Cortex of kidney (tissue), 1 donor: ENCODE measurements at places on chromosomes 11 and 22.

- no peak for DNase-seq
Measured at GRCh38 chr11:67627812-67628624, 1.7 kb downstream of the NUDT8 start.

GRCh38 chr22:17724241-17724640 is 50.0 kb downstream of the BID start:
- DNase-seq = no peak

GRCh38 chr11:132126973-132127899 is 756.8 kb downstream of the NTM start:
- no peak for DNase-seq

- DNase-seq = no peak
Measured at GRCh38 chr11:133048270-133048669, 484.0 kb downstream of the OPCML start.

GRCh38 chr22:38415561-38416321 is 39.3 kb downstream of the KCNJ4 start:
- DNase-seq = no peak

DNA sequence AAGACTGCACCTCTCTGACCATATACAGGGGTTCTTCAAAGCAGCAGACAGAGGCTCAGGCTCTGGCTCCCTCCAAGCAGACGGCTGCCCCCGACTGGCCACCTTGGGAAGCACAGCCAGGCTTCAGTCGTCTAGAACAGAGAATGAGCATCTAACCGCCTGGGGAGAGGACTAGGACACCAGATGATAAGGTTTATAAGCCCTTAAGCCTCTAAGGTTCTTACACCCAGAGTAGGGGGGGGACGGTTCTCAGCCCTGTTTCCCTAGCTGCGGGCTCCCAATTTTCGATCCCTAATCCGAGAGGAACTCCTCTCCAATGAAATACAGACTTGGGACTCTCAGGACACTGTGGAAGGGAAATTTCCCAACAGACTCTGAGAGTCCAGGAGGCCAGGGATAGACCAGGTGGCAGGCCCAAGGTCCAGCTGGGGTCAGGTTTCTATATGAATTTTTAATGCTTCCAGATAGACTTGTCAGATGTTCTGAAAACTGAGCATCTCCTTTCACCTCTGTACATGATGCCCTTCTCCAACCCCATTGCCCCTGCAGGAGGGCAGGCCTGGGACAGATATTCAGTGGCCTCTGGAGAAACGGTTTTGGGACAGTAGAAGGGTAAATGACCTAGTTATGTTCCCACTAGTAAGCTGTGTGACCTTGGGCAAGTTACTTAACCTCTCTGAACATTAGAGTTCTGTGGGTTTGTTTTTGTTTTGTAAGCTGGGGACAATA is 20.2 kb downstream of the RTN4RL2 start:
- DNase-seq = no peak

DNA sequence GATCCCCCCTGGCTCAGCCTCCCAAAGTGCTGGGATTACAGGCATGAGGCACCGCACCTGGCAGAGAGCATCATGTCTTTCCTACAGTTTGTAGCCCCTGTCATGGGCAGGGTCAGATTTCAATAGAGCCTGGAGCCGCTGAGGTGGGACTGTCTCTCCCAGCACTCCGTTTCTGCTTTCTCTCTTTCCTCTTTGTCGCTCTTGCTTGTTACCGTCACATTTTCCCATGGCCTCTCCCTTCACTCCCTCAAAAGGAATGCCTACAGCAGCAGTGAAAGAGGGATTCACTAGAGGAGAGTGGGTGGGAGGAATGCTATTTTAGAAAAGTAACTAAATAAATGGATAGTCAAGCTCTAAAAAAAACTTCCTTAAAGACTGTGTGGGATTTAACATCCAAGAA is 136.7 kb upstream of the TTC12 start:
- no peak for DNase-seq

- no peak for DNase-seq
Measured at GRCh38 chr11:122126024-122126688, 10.1 kb upstream of the BLID start.

DNA sequence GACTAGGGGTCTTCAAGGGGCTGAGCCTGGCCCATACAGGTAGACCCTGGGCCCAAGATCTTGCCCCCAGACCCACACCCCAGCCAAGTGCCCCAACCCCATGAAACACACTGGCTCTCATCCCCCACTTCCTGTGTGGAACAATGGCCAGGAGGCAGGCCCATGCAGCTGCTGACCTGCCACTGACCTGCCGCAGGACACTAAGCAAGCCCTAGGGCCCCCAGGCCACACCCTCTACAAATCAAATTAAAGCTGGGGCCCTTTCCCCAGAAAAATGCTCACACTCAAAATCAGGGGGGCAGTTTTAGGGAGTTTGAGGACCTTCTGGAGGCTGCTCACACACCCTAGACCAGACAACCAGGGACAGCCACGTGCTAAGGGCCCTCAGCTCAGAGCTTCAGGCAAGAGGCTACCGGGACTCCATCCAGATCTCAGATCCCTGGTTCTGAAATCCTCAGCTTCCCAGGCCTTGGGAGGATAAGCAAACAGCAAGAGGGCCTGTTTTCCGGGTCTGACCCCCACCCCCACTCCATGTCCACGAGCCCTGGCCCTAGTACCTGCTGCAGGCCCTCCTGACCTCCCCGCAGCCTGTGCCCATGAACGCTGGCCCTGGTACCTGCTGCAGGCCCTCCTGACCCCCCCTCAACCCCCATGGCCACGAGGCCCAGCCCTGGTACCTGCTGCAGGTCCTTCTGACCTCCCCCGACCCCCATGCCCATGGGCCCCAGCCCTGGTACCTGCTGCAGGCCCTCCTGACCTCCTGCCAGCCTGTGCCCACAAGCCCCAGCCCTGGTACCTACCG is 10.0 kb downstream of the CARD10 start:
- no peak for DNase-seq

DNA sequence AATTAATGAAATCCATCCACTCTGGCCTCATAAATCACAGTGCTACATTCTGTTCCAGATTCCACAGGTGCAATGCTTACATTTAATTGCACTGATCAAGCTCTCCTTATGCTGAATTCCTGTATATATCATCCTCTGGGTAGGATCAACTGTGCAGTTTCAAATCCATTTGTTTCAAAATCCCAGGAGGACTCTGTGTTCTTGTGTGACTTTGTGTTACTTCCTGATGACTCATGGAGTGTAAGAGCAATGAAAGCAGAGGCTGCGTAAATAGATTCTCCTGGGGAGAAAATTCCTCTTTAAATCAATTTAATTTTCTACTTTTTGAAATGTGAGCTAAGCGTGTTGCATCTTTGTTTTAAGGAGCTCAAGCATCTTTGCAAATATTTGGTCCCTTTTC is 752.7 kb downstream of the METTL15 start:
- no peak for DNase-seq

DNA sequence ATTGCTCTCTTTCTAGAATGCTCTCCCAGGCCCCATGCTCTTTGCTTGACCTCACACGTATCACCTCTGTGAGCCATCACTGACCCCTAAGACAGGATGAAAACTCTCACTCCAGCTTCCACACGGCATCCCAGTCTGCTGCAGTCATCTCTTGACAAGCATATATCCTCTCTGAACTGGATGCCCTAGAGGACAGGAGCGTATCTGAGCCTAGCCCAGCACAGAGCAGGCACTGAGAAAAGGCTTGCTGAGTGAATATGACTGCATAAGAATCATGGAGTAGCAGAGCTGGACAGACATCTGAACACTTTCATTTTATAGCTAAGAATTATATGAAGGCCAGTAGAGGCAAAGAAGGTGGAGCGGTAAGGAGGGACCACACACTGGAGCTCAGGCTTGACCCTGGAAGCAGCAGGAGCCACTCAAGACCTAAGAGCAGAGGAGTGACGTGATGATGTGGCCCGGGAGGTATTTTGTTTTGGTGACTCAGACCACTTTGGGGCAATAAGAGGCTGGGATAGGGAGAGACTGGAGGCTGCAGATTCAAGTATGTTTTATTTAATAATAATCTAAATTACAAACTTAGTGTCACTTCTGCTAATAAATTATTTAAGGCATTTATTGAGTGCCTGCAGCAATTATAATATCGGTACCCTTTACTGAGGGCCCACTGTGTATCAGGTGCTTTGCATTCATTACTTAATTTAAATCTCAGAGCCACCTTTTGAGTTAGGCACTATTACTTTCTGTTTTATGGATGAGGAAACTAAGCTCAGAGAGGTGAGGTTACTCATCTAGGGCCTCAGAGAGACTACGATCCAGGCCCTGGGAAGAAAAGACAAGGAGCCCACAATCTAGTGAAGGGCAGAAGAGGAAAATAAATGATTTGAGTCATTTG is 42.6 kb downstream of the MAP6 start:
- DNase-seq = no peak

- no peak for DNase-seq
Measured at GRCh38 chr11:121464352-121464946, 11.7 kb upstream of the SORL1-AS1 start.

GRCh38 chr11:437228-437870 is 4.5 kb downstream of the ANO9 start:
- no peak for DNase-seq

DNA sequence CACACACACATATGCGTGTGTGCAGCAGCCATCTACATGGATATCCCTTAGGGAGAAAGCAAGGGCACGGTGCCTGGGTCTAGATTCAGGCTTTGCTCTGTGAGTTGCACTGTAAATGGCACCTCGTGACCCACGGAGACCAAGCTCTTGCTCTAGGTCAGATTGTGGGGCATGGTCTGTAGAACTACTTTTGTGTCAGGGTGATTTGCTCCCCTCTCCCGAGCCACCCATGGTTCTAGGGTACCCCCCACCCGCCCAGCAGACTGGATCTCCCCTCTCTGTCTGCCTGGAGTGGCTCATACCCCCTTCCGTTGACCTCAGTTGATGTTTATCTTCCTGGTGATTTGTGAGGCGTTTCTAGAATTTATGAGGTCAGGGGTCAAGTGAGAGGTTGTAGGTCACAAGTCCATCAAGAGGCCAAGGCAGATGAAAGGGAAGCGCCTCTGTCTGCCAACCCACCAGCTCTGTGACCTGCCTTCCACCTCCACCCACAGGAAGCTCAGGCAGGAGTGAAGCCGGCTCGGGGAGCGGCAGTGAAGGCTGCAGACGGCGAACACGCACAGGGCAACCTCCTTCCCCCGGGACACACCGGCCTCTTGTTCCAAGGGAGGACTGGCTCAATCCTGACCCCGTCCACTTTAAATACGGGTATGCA is 76.2 kb upstream of the TTLL12 start:
- DNase-seq = no peak

- DNase-seq = no peak
Measured at GRCh38 chr11:105033343-105033742, 1.6 kb downstream of the CASP1 start.

DNA sequence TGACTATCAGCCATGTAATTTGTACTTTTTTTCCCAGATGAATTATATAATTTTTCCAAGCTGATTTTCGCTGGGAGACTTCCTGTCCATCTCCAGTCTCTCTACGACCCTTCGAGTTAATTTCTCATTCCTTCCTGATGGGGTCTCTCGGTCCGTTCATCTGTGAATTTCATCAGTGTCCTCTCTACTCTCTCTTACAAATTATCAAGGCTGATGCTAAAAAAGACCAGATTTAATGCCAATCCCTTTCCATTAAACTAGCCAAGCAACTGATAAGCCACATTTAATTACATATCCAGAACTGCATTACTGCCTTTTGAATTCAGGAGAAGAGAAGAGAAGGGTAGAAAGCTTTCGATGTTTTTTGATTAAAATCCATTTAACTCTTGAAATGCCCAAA is 25.8 kb downstream of the VSIG10L2 start:
- DNase-seq = no peak

GRCh38 chr11:122714004-122714403 is 58.5 kb downstream of the UBASH3B start:
- DNase-seq = no peak

- no peak for DNase-seq
Measured at GRCh38 chr11:69468911-69469885, 12.3 kb upstream of the LINC01488 start.

DNA sequence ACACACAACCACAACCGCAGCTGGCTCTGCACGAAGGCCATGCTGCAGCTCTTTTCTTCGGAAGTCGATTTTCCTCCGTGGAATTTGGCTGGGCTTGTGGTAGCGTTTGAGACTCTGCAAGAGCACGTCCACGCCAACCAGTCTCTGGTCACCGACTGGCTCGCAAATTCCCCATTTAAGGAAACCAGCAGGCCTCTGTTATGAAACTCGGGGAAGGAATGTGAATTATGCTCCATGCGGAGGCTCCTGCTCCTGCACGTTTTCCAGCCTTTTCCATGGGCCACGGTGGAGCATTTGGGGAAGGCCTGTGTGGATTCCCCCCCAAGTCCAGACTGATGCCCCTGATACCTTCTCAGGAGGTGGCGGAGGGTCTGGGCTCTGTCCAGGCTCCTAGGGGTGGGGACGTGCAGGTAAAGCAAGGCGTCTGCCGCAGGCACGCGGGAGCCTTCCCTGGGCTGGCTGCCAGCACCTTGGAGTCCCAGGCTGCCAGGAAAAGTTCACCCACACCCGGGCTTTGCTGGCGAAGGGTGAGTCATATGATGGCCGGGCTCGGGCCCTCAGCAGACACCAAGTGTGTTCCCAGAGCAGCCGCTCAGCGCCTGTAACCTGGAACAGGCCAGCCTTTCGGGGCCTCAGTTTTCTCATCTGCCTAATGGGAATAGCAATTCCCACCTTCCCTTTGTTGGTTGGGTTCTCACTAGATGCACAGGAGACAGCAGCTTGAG is 41.9 kb downstream of the LRP5 start:
- no peak for DNase-seq

DNA sequence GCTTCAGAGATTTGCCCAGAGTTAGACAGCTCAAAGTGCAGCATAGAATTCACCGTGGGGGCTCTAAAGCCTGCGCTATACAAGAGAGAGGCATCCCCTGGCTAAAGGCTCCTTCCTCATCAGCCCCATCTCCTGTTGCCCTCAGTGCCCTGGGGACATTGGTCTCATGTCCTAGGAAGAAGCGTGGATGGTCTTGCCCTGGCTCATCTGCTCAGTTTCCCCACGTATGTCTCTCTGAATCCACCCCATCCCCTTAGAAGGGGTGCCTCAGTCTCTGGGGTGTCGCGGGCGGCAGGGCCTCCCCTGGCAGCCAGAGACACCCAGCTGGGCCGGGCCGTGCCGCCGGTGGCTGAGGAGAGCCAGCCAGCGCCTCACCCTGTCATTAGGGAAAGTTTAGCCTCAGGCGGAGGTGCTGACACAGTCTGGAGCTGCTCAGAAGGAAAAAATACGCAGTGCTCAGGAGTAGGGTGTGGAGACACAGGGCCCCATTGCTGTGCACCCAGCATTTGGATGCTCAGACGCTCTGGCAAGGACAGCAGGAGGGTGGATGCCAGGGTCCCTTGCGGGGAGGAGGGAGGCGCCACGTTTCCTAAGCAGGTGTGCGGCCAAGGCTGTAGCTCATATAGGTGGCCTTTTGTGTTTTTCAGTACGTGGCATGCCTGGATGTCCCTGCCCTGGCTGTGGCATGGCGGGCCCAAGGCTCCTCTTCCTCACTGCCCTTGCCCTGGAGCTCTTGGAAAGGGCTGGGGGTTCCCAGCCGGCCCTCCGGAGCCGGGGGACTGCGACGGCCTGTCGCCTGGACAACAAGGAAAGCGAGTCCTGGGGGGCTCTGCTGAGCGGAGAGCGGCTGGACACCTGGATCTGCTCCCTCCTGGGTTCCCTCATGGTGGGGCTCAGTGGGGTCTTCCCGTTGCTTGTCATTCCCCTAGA is 1.3 kb downstream of the SLC39A13 start:
- DNase-seq = no peak

- DNase-seq = no peak
Measured at GRCh38 chr22:46576556-46577367, 39.3 kb upstream of the CELSR1 start.
